Inflammatory macrophage treated with lipopolysaccharide for 4 hours (primary cell): ENCODE measurements at places on chromosomes 12 and 14.

GRCh38 chr12:3045494-3045893, 31.7 kb upstream of the TSPAN9 start:
- no peak for DNase-seq

- DNase-seq = no peak
Measured at GRCh38 chr14:47500369-47500768, 175.0 kb downstream of the MDGA2 start.

- no peak for DNase-seq
Measured at GRCh38 chr14:38127356-38127755, 80.3 kb upstream of the SSTR1 start.

- no peak for DNase-seq
Measured at GRCh38 chr12:126608607-126609175, 1543.5 kb downstream of the AACS start.

DNA sequence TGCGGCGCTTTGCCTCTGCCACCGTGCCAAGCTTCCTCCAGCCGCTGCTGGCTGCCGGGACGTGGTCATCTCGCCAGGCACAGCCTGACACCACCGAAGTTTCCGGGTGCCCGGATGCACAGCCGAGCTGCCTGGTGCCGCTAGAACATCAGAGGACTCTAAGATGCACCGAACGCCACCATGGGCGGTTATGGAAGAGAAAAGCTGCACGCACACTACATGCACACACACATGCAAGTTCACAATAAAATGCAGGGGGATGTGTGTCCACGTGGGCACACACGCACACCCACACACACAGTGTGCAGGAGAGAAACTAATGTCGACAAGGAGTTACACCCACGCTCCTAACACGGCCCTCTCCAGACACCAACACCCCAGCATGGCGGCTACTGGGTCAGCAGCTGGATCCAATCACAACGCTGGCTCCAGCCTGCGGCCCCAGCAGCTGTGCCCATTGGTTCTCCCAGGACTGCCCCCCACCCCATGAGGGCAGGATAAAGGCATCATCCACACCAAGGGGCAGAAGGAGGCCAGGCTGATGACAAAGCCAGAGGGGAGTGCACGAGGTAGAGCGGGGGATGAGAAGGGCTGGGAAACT, 82.7 kb downstream of the BCL11B start:
- DNase-seq = no peak

- DNase-seq = no peak
Measured at GRCh38 chr12:25957793-25958427, 572 bp upstream of the RASSF8 start.

DNA sequence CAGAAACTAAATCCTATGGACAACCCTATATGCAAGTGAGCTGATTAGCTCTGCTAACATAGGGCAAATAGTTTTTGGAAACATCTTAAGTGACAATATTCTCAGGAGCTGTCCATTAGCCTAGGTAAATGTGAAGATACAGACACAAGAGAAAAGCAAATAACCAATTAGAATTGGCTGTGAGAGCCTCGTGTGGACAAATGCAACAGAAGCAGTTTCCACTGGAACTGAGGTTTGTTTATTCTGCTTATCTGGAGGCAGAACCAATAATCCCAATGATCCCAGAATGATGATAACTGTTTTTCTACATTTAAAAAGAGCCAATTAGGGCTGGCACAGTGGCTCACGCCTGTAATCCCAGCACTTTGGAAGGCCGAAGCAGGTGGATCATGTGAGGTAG, 43.2 kb upstream of the YAF2 start:
- DNase-seq = no peak

DNA sequence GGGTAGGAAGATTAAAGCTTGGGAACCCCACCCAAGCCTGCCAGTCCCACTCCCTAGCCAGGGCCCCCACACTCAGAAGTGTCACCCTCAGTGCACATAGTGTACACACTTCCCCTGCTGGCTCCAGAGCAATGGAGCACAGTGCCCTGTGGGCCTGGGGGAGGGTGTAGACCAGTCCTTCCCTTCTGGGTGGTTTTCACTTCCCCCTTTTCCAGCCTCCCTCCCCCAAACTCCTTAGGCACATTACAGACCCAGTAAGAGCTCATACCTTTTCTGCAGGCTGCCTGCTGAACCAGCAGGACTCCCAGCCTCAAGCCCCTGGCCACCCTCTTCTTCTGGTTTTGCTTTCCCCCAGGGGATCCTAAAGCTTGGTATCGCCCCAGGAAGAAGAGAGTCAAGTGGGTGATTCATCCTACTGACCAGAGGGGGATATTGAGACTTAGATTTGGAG, at the start of gene ZNF385A:
TSS of gene ZNF385A (minus strand) at position 143 of the 451 bp plus-strand sequence. CDS start 219 bp downstream, outside the sequence.
- peak; percentile 94 for DNase-seq

GRCh38 chr12:61610143-61610542, 650.1 kb upstream of the USP15 start:
- DNase-seq = no peak

DNA sequence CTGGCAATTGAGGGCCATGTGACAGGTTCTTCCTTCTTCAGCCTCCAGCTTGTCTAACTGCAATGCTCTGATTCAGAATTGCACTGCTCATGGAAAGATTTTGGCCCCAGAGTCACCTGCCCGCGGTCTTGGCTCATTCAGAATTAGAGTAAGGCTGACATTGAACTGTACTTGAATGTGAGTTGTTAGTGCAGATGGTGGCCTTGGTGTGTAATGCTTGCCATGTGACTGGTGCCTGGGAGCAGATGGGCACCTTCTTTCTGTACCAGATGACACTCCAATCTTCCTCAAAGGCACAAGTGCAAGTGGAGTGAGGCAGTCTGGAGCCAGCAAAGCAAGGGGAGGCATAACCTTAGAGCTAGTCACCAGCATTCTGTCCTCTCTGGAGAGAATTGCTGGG, 36.5 kb upstream of the ANO4 start:
- no peak for DNase-seq

- DNase-seq = no peak
Measured at GRCh38 chr12:26830363-26830762, 2.6 kb downstream of the ITPR2 start.

DNA sequence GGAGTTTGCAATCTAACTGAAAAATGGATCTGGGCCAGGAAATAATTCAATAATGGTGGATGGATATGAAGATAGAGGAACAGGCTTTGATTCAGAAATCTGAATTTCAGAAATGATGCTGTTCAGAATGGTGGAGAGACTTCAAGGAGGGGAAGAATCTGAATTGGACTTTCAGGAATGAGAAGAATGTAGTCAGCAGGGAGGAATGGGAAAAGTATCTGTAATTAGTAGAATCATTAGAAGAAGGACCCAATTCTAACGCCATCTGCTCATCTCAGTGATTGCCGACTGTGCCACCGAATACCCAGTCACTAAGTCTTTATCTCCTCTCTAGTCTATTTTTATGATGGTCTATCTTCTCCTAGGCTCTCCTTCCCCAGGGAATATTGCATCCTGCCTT, 363.2 kb downstream of the GALC start:
- no peak for DNase-seq

GRCh38 chr14:94888121-94888520, 118.2 kb upstream of the GSC start:
- no peak for DNase-seq

- no peak for DNase-seq
Measured at GRCh38 chr12:109432431-109432830, 44.7 kb downstream of the KCTD10 start.

- peak; percentile 12 for DNase-seq
Measured at GRCh38 chr12:56645201-56645716, 525 bp downstream of the ATP5F1B start.

- no peak for DNase-seq
Measured at GRCh38 chr12:93753838-93754429, 76.8 kb downstream of the CRADD start.
